Temporal lobe (tissue), 4 donors: ENCODE measurements at places on chromosomes 12 and 14. TPM values are rescaled to one million over a fixed set of nuclear protein-coding genes. Genes with fewer than 3 reads are reported as not detected.

Gene SLC6A12
- 11.1 TPM for total RNA-seq

Gene CEBPE
- total RNA-seq = not detected

Gene HSPB8
- total RNA-seq = 1.2 TPM

Gene GNB3
- 0.74 TPM for total RNA-seq

Gene GPR137C
- total RNA-seq = 32.7 TPM

Gene PPM1H
- 10.1 TPM for total RNA-seq

Gene OR11H6
- total RNA-seq = not detected

Gene TTC5
- 21.1 TPM for total RNA-seq

Gene TMEM260
- 18.9 TPM for total RNA-seq

Gene TPH2
- not detected for total RNA-seq

Gene TFCP2
- 21.9 TPM for total RNA-seq

Gene PPP1R36
- total RNA-seq = 0.49 TPM

Gene ADAMTS20
- total RNA-seq = 0.25 TPM

Gene IGFBP6
- 6.4 TPM for total RNA-seq

Gene FOXN4
- 0.25 TPM for total RNA-seq

Gene SCNN1A
- total RNA-seq = not detected

Gene HOXC12
- not detected for total RNA-seq

Gene CMTM5
- 1.5 TPM for total RNA-seq

Gene SYCP3
- total RNA-seq = 0.49 TPM

Gene TAS2R46
- total RNA-seq = 5.7 TPM

Gene WNT1
- total RNA-seq = not detected

Gene SLC22A17
- 155 TPM for total RNA-seq

Gene OR4K1
- not detected for total RNA-seq

Gene SSPN
- total RNA-seq = 4.9 TPM

Gene C3AR1
- total RNA-seq = 0.49 TPM

Gene JAG2
- total RNA-seq = 27.8 TPM

Gene MYF6
- total RNA-seq = 0.74 TPM

Gene ACOT4
- 0.98 TPM for total RNA-seq

Gene OASL
- under 0.01 TPM for total RNA-seq

Gene INHBC
- not detected for total RNA-seq

Gene KCNC2
- total RNA-seq = 16.5 TPM

Gene PTPRQ
- total RNA-seq = 0.49 TPM

Gene LHX5
- total RNA-seq = under 0.01 TPM
